Naive thymus-derived CD8-positive, alpha-beta T cell (primary cell): ENCODE measurements at places on chromosomes 2 and 18. TPM values are rescaled to one million over a fixed set of nuclear protein-coding genes. Genes with fewer than 3 reads are reported as not detected.
A peak's percentile ranks its signal among the peaks of the same experiment; 100 is the strongest.

FOXI3 gene
- not detected for total RNA-seq

DNA sequence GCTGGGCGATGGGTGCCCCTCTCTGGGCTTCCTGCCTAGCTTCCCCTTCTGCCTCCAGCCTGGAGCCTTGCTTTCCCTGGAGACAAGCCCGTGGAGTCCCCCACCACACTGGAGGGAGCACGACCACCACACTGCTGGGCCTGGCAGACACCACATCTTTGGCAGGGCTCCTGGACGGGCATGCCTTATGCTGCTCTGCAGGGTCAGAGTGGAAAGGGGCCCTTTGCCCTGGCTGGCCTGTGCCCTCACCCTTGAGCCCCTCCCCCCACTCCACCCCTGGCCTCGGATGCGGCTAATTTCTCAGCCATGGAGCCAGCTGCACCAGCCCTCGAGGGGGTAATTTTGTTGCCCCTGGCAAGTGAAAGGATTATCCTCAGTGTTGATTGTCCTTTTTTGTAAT, 194.5 kb downstream of the LOXHD1 start:
- H3K27me3 ChIP-seq: peaks cover 15% of the 10 kb centered on the region
- no peak for DNase-seq
- no peak overlapping the region for H3K27ac ChIP-seq
- peaks cover 1% of the 10 kb centered on the region for H3K4me1 ChIP-seq
- H3K36me3 ChIP-seq: no peaks in the 10 kb centered on the region

GRCh38 chr18:10063489-10063888, 149.7 kb downstream of the VAPA start:
- no peak overlapping the region for H3K4me3 ChIP-seq
- no peak overlapping the region for H3K27ac ChIP-seq
- no peak for DNase-seq
- no peaks in the 10 kb centered on the region for H3K27me3 ChIP-seq
- no peaks in the 10 kb centered on the region for H3K4me1 ChIP-seq

VWA3B gene
- not detected for total RNA-seq

- no peak overlapping the region for H3K27ac ChIP-seq
- H3K4me1 ChIP-seq: no peaks in the 10 kb centered on the region
- no peaks in the 10 kb centered on the region for H3K27me3 ChIP-seq
- H3K36me3 ChIP-seq: no peaks in the 10 kb centered on the region
- DNase-seq: no peak
These were observed 2148.4 kb upstream of the CELF4 start for GRCh38 chr18:39713961-39714360.

DNA sequence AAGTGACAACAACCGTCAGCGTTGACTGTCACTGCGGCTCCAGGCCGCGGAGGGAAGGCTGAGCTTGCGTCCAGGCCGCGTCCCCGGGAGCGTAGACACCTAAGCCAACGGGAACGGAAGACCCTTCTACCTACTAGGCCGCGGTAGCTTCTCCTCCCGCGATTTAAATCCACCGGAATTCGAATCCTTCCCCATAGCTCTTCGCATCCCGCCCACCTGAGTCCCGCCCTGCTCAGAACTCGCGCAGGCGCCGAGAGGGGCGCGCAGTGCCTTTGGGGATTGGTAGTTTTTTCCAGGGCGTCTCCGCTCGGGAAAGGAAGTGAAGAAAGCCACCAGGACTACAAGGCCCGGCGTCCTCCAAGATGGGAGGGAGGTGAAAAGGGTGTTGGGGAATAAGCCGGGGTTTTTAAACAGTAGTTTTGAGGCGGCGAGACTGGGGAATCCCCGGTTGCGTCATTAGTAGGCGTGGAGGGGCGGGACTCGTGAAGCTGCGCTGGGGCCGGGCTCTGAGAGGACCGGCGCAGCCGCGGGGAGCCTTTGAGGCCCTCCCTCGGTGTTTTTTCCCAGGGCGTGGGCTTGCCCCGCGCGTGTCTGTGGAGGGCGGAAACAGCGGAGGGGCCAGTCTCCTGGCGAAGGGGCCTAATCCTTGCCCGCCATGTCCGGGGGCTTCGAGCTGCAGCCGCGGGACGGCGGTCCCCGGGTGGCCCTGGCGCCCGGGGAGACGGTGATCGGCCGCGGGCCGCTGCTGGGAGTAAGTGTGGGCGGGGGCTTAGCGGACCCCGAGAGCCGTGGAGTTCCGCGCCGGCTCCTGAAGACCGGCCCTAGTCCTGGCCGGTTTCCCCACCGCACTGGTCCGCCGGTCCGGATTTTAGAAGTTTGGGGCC, at the start of the genes APLF and FBXO48:
APLF (plus strand) TSS at position 509 of the 884 bp plus-strand sequence; CDS start at position 656, 147 bp downstream.
FBXO48 (minus strand) TSS at position 218 of the 884 bp plus-strand sequence. CDS start 2,149 bp downstream, outside the sequence.
- peak within 1 kb of the TSS; percentile 97 for H3K27ac ChIP-seq
- H3K4me3 ChIP-seq: peak within 1 kb of the TSS; percentile 96
- H3K27me3 ChIP-seq: no peaks in the 10 kb centered on the region
- H3K36me3 ChIP-seq: no peaks in the 10 kb centered on the region

GRCh38 chr2:219169930-219170654, at the start of gene SLC23A3:
TSS of gene SLC23A3 (minus strand) at chr2:219170029. CDS start at chr2:219169984, 45 bp downstream.
- peaks cover 23% of the 10 kb centered on the region for H3K4me1 ChIP-seq
- DNase-seq: no peak
- no peaks in the 10 kb centered on the region for H3K27me3 ChIP-seq
- H3K4me3 ChIP-seq: no peak within 1 kb of the TSS
- peaks cover 8% of the 10 kb centered on the region for H3K36me3 ChIP-seq

- H3K36me3 ChIP-seq: peaks cover 6% of the 10 kb centered on the region
- no peak for DNase-seq
- no peak overlapping the region for H3K4me3 ChIP-seq
- peaks cover 72% of the 10 kb centered on the region for H3K4me1 ChIP-seq
- no peaks in the 10 kb centered on the region for H3K27me3 ChIP-seq
These were observed 10.6 kb downstream of the ZFP36L2 start for GRCh38 chr2:43215673-43216255.

- peaks cover 10% of the 10 kb centered on the region for H3K4me1 ChIP-seq
- H3K27ac ChIP-seq: peak overlapping the region; percentile 56
- no peak for DNase-seq
These were observed 87.3 kb downstream of the BABAM2 start for GRCh38 chr2:27977731-27978312.

- H3K4me1 ChIP-seq: peaks cover 91% of the 10 kb centered on the region
- H3K27me3 ChIP-seq: no peaks in the 10 kb centered on the region
- DNase-seq: peak; percentile 12
- peak overlapping the region; percentile 95 for H3K27ac ChIP-seq
- no peak overlapping the region for H3K4me3 ChIP-seq
- H3K36me3 ChIP-seq: no peaks in the 10 kb centered on the region
These were observed 59.1 kb downstream of the ARL4C start for GRCh38 chr2:234437642-234438304.

GRCh38 chr18:33745151-33745795, 167.3 kb downstream of the ASXL3 start:
- no peak overlapping the region for H3K27ac ChIP-seq
- no peaks in the 10 kb centered on the region for H3K27me3 ChIP-seq
- H3K36me3 ChIP-seq: no peaks in the 10 kb centered on the region
- no peak for DNase-seq
- no peak overlapping the region for H3K4me3 ChIP-seq
- H3K4me1 ChIP-seq: no peaks in the 10 kb centered on the region

KIAA1328 gene
- total RNA-seq: 15.1 TPM

CYTIP gene
- 308 TPM for total RNA-seq

CDCA7 gene
- total RNA-seq: 0.49 TPM
